Stimulated activated CD4-positive, alpha-beta T cell treated with anti-CD3 and anti-CD28 coated beads, Interleukin-1b, Interleukin-23, amount 100 ng/mL, for 1 hour (primary cell): ENCODE measurements at places on chromosomes 1 and 21.
A peak's percentile ranks its signal among the peaks of the same experiment; 100 is the strongest.

- no peak for DNase-seq
Observed at GRCh38 chr1:61135291-61135690, 52.9 kb downstream of the NFIA start.

- no peak for DNase-seq
Observed at GRCh38 chr1:168568346-168568745, 8.1 kb upstream of the XCL1 start.

DNA sequence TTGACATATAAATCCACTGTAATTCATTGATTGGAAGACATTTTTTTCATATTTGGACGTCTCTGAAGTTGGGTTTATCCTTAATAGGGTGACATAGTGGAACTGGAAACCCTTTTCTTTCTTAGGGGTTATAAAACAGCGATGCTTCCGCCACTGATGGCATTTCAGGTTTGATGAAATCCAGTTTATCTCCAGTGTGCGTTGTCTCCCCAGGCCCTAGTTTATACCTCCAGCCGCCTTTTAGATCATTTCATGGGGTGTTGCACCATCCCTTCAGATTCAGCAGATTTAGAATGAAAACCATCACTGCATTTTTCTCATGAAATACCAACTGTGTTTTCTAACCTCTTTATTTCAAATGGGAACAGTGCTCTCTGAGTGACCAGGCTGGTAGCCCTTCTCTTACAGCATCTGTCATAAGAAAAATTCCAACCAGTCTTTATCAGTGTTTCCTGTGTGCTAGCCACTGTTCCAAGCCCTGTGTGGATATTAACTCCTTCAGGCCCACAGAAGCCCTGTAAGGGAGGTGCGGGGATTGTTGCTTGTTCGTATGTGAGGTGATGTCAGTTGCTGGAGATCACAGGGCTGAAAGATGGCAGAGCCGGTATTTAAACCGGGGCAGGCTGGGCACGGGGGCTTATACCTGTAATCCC is 19.0 kb downstream of the H6PD start:
- no peak for DNase-seq

DNA sequence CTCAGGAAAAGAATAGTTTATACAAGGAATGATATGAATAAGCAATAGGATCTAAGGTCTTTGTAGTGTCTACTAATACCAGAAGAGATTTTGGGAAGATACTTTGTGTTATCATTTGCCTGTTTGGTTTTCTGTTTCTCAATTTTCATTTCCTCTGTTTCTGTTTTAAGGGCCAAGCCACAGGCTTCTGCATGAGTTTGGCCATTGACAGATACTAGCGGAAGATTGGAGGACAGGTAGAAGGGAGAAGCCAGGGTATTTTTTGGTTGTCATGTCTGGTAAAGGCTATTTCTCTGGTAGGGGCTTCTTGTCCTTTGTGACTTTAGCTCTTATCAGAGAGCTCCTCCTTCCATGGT is 51.4 kb downstream of the HS2ST1 start:
- DNase-seq, result no peak

DNA sequence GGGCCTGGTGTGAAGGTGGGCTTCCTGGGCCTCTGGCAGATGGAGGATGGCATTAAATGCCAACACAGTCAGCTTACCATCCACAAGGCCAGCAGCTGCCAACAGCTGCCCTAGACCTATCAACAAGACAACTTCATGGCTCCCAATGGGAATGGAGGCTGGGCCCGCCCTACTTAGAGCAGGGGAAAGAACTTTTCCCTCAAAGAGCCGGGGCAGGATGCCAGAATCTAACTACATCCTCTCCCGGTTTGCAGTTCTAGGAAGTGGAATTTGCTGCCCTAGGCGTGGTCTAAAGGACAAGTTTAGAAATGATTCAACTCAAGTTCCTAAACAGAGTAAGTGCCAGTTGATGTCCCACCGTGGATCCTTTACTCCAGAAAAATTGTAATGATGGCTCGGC is 13.1 kb downstream of the ICMT start:
- DNase-seq, result no peak

DNA sequence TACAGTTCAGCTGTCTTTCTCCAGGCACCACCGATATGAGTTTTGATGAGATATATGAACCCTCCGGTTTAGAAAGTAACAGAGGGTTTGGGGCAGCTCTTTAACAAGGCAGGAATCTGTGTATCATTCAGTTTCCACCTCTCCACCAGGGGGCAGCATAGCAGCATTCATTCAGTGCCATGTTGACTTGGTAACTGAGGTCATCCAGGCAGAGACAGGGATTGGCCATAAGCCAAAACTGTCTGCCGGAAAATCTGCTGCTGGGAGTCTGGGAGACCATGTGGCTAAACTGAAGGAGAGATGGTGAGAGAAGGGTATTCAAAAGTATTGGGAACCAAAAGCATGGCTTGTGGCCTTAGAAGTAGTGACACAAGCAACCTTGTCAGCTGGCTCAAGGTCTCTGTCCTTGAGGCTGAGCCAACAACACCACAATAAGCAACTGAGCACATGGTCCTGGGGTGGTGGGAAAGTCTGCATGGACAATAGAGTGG is 98.5 kb downstream of the LMX1A start:
- DNase-seq, result no peak

GRCh38 chr1:150281221-150281757 is 1.1 kb upstream of the CIART start:
- DNase-seq, result peak; percentile 15

GRCh38 chr1:47424336-47424982 is 8.4 kb downstream of the FOXE3 start:
- no peak for DNase-seq
